SW480 (cell line): ENCODE measurements at places on chromosomes 12 and 14.

DNA sequence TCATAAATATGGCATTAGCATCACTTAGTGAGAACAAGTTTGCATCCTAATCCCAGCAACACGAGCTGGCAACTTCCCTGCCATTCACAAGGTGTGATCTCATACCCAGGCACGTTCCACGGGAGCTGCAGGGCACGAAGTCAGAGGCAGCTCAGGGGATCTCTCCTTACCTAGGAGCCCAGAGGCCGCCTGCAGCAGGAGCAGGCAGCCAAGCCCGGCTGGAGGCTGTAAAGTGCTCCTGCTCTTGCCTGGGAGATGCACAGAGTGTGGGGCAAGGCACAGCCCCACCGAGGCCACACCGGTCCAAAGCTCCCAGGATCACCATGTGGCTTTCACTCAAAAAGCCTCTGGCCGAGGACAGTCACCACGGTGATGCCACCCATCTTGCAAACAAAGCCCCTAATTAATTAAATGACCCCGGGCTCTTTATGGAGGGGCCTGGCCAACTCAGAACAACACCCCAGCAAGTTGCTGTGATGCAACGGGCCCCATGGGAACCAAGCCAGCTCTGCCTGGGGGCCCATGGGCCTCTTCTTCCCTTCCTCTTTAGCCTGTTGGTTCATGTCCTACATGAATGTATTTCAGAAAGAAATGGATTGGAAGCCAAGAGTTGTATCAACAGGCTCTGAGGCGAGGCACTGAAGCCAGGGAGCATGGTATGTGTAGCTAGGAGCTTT lies 26.5 kb downstream of the NUAK1 start:
- DNase-seq: no peak

GRCh38 chr14:103908580-103908979 lies 19.7 kb upstream of the TDRD9 start:
- DNase-seq: no peak

GRCh38 chr14:21703357-21704326 lies 30.0 kb upstream of the OR4E1 start:
- DNase-seq: no peak

- peak; percentile 82 for DNase-seq
Observed at GRCh38 chr12:102879144-102879763, 37.8 kb downstream of the PAH start.

- DNase-seq: no peak
Observed at GRCh38 chr12:115259968-115260747, 576.2 kb upstream of the TBX3 start.

GRCh38 chr12:49985981-49986380 lies 13.2 kb downstream of the AQP6 start:
- DNase-seq: no peak

- DNase-seq: no peak
Observed at GRCh38 chr12:124040737-124041136, 67.7 kb downstream of the ZNF664 start.

DNA sequence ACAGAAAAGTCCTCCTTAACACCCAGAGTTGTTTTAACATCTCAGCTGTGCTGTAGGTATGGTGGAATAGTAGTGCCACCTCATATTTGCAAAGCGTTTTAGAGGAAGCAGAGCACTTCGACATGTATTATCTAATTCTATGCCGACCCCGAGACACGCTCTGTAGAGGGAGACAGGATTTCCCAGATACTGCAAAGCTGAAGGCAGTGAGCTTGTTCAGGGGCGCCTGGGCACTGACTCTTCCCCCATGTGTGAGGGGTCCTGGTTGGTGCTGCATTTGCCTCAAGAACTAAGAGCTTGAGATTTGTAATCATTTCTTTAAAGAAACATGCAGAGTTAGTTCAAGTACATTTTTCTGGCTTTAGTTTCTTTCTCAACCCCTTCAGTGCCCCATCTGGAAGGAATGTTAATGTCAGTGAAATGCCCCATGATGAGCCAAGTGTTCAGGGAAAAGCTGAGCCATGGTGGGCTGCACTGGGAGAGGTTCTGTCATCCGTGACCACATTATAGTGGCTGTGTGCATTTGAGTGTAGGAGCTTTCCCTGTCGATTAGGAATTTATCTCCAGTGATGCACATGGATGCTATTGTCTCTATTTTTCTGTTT lies 66.3 kb downstream of the MBIP start:
- no peak for DNase-seq

DNA sequence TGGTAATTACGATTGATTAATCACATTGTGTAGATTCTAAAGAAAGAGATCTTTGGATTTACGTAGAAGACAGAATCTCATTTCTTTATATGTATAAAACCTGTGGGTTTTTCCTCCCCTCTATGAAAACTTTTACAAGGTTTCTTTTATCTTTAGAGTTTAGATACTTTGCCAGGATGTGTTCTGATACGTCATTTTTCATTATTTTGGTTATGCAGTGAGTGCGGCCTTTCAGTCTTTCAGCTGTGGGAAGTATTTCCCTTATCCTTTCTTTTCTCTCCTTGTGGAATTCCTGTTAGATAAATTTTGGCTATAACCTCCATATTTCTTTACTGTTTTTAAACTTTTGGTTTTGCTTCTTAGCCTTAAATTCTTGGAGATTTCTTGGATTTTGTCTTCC lies 92.7 kb downstream of the TTLL5 start:
- DNase-seq: no peak

DNA sequence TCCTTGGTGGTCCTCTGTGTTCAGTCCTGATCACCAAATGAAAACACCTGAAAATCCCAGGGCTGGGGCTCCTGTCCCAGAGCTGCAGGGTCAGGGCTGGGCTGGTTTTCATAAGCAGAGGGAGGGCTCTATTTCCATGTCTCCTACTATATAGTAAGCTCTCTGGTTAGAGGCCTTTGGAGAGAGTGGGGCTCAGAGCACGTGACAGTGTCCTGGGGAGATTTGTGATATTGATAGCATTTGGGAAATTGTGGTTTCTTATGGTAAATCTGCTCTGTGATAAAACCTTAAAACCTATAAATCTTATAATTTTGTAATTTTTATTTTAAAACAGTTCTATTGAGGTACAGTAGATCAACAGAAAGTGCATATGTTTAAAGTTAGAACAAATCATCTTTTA lies 1202.2 kb downstream of the TMEM121 start:
- no peak for DNase-seq

- peak; percentile 65 for DNase-seq
Observed at GRCh38 chr14:71103662-71104484, 196.6 kb downstream of the PCNX1 start.

GRCh38 chr14:90568405-90568804 lies 171.6 kb downstream of the CALM1 start:
- DNase-seq: no peak

DNA sequence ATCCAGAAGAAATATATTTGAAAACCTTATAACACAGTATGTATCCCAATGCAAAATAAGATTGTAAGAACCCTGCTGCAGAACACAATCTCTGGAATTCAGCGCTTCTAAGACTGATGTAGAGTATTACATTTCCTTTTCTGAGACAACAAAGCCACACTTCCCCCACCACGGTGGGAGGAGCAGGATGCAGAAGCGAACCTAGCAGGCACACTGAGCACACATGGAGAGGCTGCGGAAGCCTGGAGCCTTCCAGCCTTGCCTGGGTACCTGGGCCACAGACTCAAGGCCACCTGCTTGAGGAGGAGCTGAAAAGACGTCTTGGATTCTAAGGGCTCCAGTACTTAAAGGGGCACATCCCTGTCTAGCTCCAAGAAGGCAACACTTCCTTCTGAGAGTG lies 46.4 kb downstream of the TCHP start:
- no peak for DNase-seq

- DNase-seq: no peak
Observed at GRCh38 chr14:33755358-33755757, 195.5 kb downstream of the EGLN3 start.

GRCh38 chr14:101820283-101820798 lies 58.8 kb downstream of the PPP2R5C start:
- no peak for DNase-seq

GRCh38 chr12:52351196-52352059 lies 15.9 kb downstream of the KRT85 start:
- DNase-seq: no peak

DNA sequence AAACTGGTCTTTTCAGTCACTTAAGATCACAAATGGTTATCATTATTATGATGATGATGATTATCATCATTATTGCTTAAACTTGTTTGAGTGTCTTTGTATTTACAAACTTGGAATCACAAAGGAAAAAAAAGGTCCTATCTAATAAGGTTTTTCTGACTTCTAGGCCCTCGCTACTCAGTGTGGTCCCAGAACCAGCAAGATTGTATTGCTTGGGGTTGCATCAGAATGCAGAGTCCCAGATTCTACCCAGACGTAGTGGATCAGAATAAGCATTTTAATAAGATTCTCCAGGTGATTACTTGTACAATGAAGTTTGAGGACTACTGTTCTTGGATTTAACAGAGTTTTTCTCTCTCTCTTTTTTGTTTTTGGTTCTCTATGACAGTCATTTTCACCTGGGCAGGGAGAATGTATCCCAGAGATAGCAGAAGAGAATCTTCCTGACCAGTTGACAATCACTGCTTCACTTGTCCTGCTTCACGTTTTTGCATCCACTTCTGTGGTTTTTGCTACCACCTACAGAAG lies 29.3 kb upstream of the PPP1R12A start:
- peak; percentile 3 for DNase-seq

DNA sequence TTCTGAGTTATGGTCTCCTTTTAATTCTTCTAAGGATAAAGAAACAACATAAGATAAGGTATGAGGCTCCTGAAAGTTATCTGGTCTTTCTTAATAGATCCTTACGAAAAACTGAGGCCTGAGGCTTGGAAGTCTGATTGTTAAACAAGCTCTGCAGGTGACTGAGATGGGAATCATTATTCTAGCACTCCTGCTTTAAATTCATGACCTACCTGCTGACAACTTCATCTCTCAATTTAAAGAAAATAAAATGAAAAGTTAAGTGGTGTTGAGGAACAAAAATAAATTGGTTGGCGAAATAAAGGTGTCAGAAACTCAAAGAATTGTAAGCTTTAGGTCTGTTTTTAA lies 80.1 kb downstream of the FAR2 start:
- DNase-seq: no peak

DNA sequence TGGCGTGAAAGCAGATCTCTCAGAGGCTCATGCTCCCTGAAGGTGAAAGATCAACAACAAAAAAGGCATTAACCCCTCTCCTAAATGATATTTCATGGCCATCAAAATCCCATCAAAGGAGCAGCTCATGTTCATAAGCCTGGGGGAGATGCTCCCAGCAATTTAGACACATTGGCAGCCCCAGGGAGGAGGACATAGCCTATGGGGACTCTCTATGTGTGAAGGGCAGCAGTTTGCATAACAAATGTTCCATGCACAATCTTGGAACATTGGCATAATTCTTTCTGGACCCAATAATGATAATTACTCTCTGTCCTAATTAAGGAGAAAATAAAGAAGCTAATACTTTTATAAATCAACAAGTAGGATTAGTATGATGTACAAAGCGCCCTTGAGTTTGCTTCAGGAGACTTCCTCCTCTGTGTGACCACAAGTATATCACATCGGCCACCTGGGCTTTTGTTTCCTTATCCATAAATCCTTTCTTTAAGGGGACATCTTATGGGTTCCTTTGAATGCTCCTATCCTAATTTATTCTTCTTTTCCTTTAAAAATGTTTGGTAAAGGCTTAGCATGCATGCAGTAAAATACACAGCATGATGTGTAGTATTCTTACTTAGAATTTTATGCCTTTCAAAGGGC lies 161.9 kb upstream of the PLEKHG7 start:
- DNase-seq: no peak

DNA sequence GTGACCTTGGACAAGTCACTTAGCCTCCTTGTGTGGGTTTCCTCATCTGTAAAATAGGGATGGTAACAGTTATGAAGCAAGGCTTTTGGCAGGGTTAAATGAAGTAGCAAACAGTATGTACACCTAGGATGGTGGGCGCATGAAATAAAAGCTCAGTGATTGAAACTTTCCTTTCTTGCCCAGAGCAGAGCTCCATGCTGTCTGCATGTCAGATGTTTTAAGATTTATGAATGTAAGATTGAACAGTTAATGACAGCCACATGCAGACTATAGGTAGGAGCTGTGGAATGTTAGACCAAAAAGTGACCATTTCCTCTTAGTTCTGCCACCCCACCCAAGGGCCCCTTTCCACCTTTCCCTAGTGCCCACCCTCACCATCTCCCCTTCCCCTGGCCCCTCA lies 12.1 kb downstream of the ITGB7 start:
- DNase-seq: no peak

DNA sequence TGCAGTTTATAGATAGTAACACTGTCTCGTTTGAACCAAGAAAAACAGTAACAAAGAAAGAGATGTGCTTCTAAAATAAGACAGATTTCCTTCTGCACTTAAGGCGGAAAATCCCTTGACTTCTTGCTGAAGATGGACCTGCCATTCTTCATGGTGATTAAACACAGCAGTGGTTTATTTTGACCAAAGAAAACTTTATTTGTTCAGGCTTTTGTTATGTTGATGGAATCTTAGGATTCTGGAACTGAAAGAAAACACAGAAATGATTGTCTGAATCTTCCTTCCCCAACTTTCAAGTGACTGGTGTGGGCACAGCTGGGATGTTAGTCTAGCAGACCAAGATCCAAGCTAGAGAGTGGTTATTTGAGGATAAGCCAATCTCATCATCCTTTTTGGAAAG lies 72.2 kb downstream of the DACT1 start:
- no peak for DNase-seq

DNA sequence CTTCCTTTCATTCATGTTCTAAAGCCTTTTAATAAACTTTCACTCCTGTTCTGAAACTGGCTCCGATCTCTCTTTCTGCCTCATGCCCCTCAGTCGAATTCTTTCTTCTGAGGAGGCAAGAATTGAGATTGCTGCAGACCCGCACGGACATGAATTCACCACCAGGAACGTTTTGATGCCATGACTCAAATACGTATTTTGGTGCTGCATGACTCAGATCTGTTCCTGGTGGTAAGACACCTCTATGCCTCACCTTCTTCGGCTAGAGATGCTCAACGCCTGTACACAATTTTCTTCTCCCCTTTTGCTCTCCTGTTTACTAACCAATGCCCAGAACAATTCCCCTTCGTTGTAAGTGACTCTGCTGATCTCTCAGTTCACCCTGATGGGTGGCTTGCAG lies 52.0 kb upstream of the RIMBP2 start:
- DNase-seq: no peak

DNA sequence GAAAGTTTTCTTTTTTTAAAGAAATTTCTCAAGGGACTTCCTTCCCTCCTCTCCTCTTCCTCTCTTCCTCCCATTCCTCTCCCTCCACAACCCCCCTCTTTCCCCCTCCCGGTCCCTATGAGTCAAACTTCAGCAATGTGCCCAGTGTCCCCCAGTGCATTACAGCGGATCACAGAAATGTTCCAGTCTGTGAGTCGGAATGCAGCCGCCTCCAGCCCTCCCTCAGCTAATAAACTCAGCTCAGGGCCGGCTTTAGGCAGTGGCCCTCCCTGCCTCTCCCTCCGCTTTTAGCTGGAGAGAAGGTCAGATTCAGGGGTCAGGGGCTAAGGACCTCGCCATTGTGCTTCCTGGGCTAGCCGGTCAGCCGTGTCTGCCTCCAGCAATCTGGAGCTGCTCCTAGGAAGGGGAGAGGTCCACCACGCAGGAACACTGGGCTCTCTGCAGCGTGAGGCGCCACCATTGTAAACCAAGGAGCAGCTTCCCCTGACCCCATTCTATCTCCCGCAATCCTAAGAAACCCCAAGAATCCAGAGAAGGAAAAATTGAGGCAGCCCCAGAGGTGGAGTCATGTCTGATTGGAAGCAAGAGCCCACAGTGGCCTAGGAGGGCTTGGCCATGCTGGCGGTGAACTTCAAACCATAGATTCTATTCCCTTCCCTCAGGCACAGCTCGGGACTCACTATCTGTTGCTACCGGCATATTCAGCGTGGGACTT lies 1.1 kb upstream of the HDAC7 start:
- DNase-seq: peak; percentile 90
